Epithelial cell of proximal tubule (primary cell): ENCODE measurements at places on chromosomes 1 and 21.

DNA sequence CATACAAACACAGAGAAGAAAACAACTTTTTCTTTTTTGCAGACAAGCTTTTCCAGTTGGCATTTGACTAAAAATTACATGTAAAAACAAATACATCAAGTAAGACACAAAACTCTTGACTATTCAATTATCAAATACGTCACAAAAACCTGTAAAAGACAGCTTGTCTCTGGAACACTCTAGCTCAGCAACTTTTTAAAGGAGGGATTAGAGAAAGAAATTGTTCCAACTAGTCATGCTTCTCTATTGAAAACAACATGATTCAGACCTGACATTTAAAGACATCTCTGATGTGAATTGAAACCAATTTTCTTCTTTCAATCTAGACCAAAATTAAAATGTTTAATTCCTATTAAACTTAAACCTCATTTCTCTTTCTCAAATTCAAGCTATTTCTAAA is 30.3 kb downstream of the SMYD3 start:
- no peak for DNase-seq

- DNase-seq: no peak
These were observed at the start of gene DHRS3 for GRCh38 chr1:12617901-12618660. Gene DHRS3, minus strand, starts transcription at chr1:12618210. Its CDS starts 862 bp downstream, at chr1:12617348.

DNA sequence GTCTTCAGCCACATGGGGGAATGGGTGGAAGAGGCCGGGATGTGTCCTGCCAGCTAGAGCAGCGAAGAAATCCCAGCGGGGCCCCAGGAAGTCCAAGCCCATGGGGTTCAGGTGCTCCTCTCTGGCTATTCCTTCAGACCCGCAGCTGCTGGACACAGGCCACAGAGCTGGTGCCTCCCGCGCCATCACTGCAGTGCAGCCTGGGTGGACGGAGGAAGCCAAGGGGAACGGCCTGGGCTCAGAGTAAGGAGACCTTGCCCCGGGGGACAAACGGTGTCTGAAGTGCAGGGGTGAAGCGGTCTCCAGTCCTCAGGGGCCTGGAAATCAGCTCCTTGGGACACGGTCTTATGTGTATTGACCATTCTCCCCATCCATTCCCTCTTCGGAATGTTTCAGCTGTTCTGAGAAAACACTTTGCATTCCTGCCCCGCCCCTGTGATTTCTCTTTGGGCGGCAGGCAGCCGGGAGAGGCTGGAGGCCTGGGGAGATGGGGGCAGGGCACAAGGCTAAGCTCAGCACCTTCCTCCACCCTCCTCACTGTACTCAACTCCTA is 18.4 kb downstream of the MTHFR start:
- DNase-seq: no peak

DNA sequence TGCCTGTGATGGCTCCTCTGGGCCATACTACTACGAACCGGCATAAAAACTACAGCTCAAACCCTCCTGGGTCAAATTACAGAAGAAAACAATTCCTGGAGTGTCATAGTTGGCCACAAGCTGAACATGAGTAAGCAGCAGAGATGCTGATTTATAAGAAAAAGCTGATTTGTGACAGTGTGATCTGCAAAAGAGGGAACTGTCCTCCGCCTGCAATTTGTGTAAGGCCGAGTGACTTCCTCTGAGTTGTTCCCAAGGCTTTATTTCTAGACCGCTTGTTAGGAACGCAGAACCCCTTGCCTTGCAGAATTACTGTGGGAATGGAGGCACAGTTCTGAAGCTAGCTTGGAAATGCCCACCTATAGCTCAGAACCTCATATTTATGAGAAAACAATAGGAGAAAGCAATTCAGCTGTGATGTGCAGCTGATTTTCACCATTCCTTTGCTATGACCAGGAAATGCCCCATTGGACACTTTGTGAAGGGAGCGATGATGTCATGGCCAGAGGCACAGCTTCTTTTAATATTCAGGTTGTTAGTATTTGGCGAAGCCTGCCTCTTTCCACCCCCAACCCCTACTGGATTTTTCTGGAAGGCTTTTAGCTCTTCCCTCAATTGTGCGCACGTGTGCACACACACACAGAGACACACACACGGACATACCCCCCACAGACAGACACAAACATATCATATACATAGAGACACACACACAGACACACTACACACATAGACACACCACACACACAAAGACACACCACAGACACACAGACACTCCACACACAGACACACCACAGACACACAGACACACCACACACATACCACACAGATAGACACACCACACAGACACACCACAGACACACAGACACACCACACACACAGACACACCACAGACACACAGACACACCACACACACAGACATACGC is 47.6 kb downstream of the IER5 start:
- no peak for DNase-seq

DNA sequence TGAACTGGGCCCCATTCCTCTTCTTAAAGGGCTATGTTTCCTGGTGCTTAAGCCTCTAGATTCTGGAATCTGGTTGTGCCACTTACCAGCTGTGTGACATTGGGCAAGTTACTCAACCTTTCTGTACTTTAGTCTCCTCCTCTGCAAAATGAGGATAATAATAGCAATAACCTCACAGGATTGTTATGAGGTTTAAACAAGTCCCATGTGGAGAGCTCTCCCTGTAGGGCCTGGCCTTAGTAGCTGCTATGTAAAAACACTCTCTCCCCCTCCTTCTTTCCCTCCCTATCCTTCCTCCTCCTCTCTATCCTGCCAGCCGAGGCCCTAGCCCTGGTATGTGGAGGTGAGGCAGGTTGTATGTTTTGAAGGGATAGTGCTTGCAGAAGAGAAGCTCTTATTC is 8.2 kb upstream of the PEAR1 start:
- no peak for DNase-seq
